ENCODE measurements at places on chromosomes 7 and 10. TPM values are rescaled to one million over a fixed set of nuclear protein-coding genes. Genes with fewer than 3 reads are reported as not detected.

SPDYE11 gene
- total RNA-seq, result not detected

- H3K4me1 ChIP-seq, result no peaks in the 10 kb centered on the region
- no peaks in the 10 kb centered on the region for H3K36me3 ChIP-seq
- no peak for DNase-seq
- peaks cover 5% of the 10 kb centered on the region for H3K27me3 ChIP-seq
- no peak overlapping the region for H3K27ac ChIP-seq
Observed at GRCh38 chr7:137611606-137612005, 235.2 kb downstream of the DGKI start.

DNA sequence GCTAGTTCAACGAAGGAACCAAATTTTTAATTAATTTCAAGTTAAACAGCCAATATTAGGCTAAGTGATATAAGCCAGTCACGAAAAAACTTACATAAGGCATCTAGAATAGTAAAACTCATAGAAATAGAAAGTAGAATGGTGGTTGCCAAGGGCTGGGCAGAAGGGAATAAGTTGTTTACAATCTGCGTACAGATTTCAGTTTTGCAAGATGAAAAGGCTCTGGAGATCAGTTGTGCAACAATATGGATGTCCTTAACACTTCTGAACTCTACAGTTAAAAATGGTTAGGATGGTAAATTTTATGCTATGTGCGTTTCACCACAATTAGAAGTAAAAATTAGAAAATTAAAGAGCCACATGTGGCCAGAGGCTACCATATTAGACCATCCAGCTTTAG lies 13.3 kb downstream of the SCRN1 start:
- H3K4me3 ChIP-seq, result no peak overlapping the region
- no peaks in the 10 kb centered on the region for H3K4me1 ChIP-seq
- no peaks in the 10 kb centered on the region for H3K36me3 ChIP-seq
- no peaks in the 10 kb centered on the region for H3K27me3 ChIP-seq

CLEC2L gene
- total RNA-seq, result not detected

DNA sequence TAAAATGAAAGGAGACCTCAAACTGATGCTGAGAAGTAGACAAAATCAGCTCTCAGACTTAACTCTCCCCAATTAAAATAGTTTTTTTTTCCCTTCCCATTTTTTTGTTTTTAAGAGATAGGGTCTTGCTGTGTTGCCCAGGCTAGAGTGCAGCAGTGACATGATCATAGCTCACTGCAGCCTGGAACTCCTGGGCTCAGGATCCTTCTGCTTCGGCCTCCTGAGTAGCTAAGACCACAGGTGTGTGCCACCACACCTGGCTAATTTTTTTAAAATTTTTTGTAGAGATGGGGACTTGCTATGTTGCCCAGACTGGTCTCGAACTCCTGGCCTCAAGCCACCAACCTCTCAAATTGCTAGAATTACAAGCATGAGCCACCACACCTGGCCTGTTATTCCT lies 61.1 kb downstream of the NHLRC2 start:
- H3K27me3 ChIP-seq, result no peaks in the 10 kb centered on the region
- no peak overlapping the region for H3K4me3 ChIP-seq
- no peaks in the 10 kb centered on the region for H3K4me1 ChIP-seq
- H3K36me3 ChIP-seq, result no peaks in the 10 kb centered on the region

RBM17 gene
- 68.2 TPM for total RNA-seq

CYP3A7 gene
- total RNA-seq, result 2.3 TPM

DNA sequence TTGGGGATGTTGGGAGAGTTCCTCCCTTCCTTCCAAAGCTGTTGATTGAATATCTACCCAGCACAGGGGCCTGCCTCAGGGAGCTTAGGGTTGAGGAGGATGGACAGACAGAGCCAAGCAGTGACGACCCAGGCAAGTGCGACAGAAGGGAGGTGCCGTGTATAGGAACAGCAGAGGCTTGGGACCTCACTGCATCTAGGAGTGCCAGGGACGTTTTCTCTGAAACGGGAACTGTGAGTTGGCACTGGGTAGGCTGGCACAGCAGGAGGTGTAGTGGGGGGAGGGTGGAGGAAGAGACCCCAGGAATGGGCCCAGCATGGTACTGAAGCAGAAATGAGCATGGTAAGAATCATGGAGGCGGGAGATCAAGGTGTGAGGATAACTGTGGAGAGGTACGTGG lies 55.3 kb upstream of the MGMT start:
- H3K4me1 ChIP-seq, result no peaks in the 10 kb centered on the region
- H3K36me3 ChIP-seq, result no peaks in the 10 kb centered on the region
- peaks cover 3% of the 10 kb centered on the region for H3K27me3 ChIP-seq
- DNase-seq, result no peak
- no peak overlapping the region for H3K4me3 ChIP-seq

TMED4 gene
- total RNA-seq, result 143 TPM

DNA sequence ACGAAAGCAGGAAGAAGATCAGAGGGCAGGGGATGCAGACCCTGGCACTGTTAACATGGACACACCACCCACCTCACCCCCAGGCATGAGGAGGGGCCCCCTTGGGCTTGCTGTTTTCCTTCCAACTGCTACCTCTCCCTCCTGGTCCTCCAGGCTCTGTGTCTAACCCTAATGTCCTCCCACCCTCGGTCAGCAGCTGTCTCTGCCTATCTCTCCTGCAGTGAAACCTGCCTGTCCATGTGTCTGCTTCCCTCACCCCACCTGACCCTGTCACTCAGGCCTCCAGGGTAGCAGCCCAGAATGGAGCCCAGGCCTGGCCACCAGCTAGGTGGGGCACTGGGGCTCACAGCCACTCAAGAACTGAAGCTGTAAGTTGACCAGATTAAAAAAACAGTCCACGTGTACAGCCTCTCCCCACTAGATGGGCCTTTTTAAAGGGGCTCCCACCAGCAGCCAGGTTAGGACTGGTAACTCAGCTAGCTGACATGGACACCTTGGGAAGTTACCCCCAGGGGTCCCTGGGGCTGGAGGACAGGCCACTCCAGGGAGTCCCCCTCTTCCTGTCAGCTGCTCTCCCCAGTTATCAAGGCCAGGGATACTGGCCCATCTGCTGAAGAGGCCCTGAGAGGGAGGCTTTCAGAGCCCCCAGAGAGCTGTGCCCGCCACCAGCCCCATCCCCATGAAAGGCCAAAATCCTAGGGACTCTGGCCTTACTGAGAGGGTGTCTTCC lies 1.5 kb downstream of the SMARCD3 start:
- H3K36me3 ChIP-seq, result no peaks in the 10 kb centered on the region
- no peaks in the 10 kb centered on the region for H3K27me3 ChIP-seq
- peak overlapping the region; percentile 68 for H3K4me3 ChIP-seq
- H3K27ac ChIP-seq, result peak overlapping the region; percentile 84
- H3K4me1 ChIP-seq, result peaks cover 9% of the 10 kb centered on the region
- DNase-seq, result no peak

- no peak for DNase-seq
- no peak overlapping the region for H3K27ac ChIP-seq
- H3K4me1 ChIP-seq, result no peaks in the 10 kb centered on the region
- H3K27me3 ChIP-seq, result no peaks in the 10 kb centered on the region
- H3K4me3 ChIP-seq, result no peak overlapping the region
Observed at GRCh38 chr10:98778277-98778759, 331.6 kb upstream of the HPS1 start.

C10orf88 gene
- total RNA-seq, result 7.5 TPM

DNA sequence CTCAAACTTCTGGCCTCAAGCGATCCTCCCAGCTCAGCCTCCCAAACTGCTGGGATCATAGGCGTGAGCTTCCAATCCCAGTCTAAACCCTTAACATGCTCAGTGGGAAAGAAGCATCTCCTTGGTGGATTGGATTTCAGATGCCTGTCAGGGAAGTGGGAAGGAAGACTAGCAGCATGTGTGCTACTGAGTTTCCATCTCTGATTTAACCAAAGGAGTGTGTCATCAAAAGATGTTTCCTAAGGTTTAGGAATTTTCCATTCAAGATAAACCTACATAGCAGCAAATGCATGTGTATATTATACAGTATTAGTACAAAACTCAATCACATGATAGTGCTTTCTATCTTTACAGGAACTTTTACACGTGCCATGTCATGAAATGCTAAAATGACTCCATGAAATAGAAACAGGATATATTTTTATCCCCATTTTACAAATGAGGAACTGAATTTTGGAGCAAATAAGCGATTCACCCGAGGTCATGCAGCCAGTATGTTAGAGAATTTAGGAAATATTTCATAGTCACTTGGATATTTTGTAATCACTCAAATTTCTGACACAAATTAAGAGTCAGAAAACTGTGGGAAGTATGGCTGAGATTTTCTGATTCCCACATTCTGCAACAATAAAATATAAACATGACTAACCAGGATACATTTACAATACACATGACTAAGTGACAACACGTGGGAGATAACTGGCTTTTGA lies 11.4 kb upstream of the TMEM26 start:
- no peaks in the 10 kb centered on the region for H3K36me3 ChIP-seq
- no peak overlapping the region for H3K27ac ChIP-seq
- no peaks in the 10 kb centered on the region for H3K4me1 ChIP-seq
- H3K27me3 ChIP-seq, result no peaks in the 10 kb centered on the region

- no peak overlapping the region for H3K27ac ChIP-seq
- DNase-seq, result no peak
- no peaks in the 10 kb centered on the region for H3K4me1 ChIP-seq
- H3K4me3 ChIP-seq, result no peak overlapping the region
- H3K27me3 ChIP-seq, result no peaks in the 10 kb centered on the region
Observed at GRCh38 chr10:129945064-129945463, 19.0 kb downstream of the EBF3 start.

DNA sequence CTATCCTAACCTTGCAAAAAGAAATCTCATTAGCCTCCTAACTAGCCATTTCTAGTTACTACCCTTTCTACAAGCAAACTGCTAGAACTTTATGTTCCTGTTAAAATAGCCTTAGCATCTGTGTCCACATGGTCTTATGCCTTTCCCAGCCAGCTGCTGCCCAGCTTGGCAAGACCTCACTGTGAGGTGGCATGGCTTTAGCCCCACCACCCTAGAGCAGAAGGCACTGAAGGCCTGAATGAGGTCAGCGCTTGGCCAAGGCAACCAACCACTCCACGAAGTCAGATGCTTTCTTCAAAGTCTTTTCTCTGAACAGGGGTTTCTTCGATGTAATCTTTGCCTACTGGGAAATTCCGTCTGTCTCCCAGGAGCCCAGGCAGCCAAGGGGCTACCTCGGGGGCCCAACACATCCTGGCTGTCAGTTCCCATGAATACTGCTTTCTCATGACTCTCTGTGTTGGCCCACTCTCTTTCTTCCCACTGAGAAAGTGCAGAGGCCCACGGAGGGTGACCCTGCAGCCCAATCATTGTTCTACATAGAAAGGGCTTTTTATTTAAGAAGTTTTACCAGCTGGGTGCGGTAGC lies 41.6 kb downstream of the POLR3A start:
- no peaks in the 10 kb centered on the region for H3K27me3 ChIP-seq
- no peak for DNase-seq
- no peaks in the 10 kb centered on the region for H3K4me1 ChIP-seq
- H3K36me3 ChIP-seq, result no peaks in the 10 kb centered on the region

Data from breast epithelium (tissue), 4 donors.